ENCODE measurements at places on chromosomes 7 and 10. TPM values are rescaled to one million over a fixed set of nuclear protein-coding genes. Genes with fewer than 3 reads are reported as not detected.

DNA sequence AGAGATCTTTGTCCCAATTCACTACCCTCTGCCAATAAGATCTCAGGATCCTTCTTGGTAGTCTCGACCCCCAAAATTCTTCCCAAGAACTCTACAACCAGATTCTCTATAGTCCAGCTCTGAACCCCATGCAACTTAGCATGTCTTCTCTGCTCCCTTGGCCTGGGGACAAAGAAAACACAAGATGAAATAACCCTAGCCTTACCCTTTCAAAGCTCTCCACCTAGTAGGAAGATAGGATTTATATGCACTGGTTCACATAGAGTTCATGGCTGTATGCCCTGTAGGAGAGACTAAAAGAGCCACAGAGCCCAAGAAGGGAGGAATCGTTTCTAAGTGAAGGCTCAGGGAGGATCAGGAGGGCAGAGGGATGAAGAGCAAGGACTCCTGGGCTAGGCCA lies 96.1 kb downstream of the PPP1R3C start:
- no peak overlapping the region for H3K27ac ChIP-seq
- no peaks in the 10 kb centered on the region for H3K36me3 ChIP-seq
- DNase-seq, result no peak
- no peak overlapping the region for H3K4me3 ChIP-seq

DNA sequence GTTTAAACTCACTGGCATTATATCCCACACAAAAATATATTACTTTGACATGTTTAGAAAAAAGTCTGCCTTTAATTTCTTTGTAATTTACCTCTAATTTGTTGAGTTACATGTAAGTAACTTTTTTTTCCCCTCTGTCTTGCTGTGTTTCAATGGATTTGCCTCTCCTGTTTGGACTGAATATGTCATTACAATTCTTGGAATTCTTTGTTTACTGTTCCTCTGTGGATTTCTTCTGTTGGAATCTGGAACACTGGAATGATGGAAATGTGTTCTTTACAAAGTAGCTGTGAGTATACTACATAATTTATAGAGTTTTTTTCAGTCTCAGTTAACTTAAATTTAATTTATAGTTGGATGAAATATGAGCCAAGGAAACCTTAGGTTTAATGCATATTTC lies 30.4 kb downstream of the SEPTIN7 start:
- H3K27ac ChIP-seq, result no peak overlapping the region

GRCh38 chr7:80932536-80932935 lies 13.7 kb upstream of the SEMA3C start:
- DNase-seq, result no peak
- no peak overlapping the region for H3K27ac ChIP-seq
- H3K4me3 ChIP-seq, result no peak overlapping the region
- H3K4me1 ChIP-seq, result no peaks in the 10 kb centered on the region

GIMAP1 gene
- 0.38 TPM for total RNA-seq

DNA sequence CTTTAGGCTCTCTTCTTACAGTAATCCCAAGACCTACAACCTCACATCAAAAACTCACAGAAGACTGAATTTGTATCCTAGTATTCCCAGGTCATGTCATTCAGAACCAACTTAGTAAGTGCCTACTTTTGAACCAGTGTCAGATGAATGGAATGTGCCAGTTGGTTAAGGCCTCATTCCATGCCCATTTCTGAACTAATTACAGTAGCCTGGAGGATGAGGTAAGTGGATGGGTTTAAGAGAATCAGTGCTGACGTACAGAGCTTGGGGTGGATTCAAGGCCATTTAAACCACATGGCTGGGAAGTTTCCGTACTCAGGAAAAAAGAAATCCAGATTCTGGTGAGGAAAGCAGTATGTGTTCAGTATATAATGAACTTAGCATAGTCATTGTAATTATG lies 21.9 kb upstream of the FOXP2 start:
- no peak overlapping the region for H3K27ac ChIP-seq
- no peaks in the 10 kb centered on the region for H3K27me3 ChIP-seq
- H3K36me3 ChIP-seq, result no peaks in the 10 kb centered on the region
- DNase-seq, result no peak
- no peak overlapping the region for H3K4me3 ChIP-seq

Measured in suprapubic skin (tissue), 4 donors.